GM19239 (cell line): ENCODE measurements at places on chromosomes 2 and 18.

- DNase-seq = no peak
These were observed 22.5 kb downstream of the ARHGAP25 start for GRCh38 chr2:68757081-68757480.

DNA sequence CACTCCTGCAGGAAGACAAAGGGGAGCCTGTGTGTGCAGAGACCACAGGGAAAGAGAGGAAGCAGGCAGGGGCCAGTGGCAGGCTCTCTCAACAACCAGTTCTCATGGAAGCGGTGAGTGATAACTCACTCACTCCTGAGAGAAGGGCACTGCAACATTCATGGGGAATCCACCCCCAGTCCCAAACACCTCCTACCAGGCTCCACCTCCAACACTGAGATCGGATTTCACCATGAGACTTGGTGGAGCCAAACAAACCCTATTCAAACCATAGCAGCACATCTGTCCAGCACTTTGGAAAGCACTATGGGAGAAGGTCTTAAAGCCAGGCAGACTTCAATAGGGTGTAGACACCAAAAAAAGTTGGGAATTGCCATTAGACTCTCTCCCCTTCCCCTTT lies 345.7 kb upstream of the SPRED2 start:
- DNase-seq = no peak

DNA sequence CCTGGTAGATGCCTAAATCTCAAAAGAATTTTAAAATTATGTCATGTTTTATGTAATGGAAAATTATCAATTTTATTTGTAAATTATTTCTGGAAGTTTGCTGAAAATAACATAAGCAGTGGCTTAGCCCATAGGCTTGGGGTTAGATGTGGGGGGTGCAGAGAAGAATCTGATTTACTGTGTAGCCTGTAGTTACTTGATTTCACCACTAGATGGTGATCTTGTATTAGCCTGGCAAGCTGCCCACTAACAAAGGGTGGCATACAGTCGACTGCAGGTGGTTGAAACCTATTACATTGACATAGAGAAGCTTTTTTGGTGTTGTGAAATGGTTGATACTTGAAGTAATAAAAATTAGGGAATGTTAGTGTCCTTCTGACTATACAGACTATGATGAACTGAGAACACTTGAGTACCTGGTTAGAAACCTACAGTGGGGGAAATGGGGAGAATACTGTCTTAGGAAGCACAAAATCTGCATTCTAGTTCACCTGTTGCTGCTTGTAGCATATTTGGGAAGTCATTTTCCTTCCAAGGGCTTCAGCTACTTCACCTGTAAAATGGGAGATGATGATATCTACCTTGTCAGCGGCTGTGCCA lies 191.0 kb upstream of the LHCGR start:
- DNase-seq = peak; percentile 59

DNA sequence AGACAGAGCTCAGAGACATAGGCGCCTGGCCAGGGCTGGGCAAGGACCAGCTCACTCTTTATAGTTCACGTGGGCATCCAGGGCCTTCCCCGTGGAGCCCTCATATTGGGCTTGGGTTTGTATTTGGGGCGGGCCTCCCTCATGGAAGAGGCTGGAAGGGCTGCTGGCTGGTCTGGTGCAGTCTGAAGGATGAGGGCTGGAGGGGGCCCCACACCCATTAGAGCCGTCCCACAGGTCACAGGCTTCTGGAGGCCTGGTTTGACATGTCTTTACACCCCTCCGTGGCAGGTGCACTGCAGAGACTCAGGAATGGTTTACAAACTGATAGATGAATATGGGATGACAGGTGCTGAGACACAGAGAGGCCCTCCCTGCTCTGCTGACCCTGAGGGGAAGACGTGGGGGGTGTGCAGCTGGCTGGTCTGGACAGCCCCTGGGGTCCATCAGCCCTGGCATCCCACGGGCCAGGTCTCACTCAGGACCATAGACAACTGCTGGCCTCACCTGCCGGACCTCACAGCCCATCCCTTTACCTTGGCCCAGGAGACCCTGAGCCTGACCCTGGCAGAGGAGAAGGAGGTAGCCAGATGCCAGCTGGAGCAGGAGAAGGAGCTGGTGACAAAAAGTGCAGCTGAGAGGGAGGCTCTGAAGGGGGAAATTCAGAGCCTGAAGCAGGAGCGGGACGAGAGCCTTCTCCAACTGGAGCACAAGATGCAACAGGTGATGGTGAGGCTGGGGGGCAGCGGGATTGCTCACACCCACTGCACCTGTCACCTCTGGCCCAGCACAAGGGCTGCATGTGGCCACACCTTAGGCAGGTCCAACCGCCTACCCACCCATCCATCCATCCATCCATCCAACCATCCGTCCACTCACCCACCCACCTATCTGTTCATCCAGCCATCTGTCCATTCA lies 43.9 kb downstream of the CROCC2 start:
- DNase-seq = no peak

DNA sequence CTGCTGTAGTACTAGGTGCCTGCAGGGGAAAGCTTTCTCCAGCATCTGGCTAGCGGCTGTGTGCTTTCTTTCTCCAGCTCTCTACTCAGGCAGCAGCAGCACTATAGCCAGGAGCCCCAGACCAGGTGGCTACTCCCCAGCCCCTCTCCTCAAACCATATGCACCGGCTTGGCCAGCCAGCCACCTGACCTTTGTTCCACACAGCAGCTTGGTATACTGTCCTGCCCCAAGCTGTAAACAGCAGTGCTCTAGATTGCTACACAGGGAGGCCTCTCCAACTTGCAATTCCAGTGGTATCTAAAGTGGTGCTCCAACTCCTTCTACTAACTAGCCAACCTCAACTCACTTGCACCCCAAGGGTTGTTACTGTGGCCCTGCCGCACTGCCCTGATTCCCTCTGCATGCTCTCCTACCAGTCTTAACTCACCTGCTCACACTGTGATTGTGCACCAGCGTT lies 19.6 kb downstream of the LDAH start:
- no peak for DNase-seq
